ENCODE measurements at places on chromosomes 2 and 18. TPM values are rescaled to one million over a fixed set of nuclear protein-coding genes. Genes with fewer than 3 reads are reported as not detected.

Gene UBR3
- total RNA-seq: 56.1 TPM

Gene TMEM198
- 2.9 TPM for total RNA-seq

Gene LGALSL
- total RNA-seq: 3.2 TPM

Gene PDCL3
- 17.1 TPM for total RNA-seq

Gene SNTG2
- total RNA-seq: under 0.01 TPM

Gene TEX44
- not detected for total RNA-seq

Gene COL6A3
- 1,329 TPM for total RNA-seq

Gene SLC5A7
- total RNA-seq: not detected

Gene IL36RN
- total RNA-seq: not detected

Gene DPP10
- total RNA-seq: 0.32 TPM

Gene ASTL
- total RNA-seq: not detected

Gene KCNK3
- under 0.01 TPM for total RNA-seq

Gene SLC19A3
- total RNA-seq: under 0.01 TPM

Data from fibroblast of villous mesenchyme (primary cell).